ENCODE measurements at places on chromosomes 2 and 18.

GRCh38 chr2:12168791-12169388, 422.5 kb downstream of the LPIN1 start:
- DNase-seq = no peak

GRCh38 chr2:29108225-29108624, 7.0 kb upstream of the CLIP4 start:
- DNase-seq = no peak

DNA sequence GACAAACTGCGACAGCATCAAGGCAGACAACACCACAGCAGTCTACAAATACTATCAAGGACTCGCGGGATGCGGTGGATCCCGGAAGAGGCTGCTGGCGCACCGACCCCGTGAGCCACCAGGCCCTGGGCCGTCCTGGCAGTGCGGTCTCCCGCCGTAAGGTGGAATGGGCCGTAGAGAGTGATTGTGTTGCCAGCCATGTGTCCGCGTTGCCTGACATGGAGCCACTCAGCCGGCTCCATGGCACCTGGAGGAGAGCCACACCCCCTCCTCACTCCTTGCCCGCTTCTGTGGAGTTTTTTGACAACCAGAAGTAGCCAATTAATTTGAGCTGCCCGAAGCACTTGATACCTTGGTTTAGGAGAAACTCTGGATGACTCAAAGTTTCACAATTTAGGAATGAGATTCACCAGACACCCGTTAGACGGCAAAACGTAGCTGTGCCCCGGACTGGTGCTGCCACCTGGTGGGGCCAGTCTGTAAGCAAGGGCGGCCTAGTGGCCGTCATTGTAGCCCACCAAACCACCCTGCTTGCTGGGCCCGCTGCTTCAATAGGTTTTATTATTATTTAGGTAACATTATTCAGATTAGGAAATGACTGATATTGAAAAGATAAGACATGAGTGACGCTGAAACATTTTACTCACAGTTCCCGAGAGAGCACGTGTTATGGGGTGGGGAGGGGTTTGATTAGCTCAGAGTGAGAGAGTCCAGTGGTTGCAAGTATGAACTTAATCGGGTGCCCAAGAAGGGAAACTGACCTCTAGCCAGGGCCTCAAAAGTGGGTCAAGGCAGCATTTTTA, 10.2 kb upstream of the IMP4 start:
- DNase-seq = peak; percentile 78

GRCh38 chr2:41836948-41837347, 210.9 kb upstream of the PKDCC start:
- DNase-seq = peak; percentile 17
